Activated naive CD4-positive, alpha-beta T cell (primary cell): ENCODE measurements at places on chromosomes 6 and 20.

DNA sequence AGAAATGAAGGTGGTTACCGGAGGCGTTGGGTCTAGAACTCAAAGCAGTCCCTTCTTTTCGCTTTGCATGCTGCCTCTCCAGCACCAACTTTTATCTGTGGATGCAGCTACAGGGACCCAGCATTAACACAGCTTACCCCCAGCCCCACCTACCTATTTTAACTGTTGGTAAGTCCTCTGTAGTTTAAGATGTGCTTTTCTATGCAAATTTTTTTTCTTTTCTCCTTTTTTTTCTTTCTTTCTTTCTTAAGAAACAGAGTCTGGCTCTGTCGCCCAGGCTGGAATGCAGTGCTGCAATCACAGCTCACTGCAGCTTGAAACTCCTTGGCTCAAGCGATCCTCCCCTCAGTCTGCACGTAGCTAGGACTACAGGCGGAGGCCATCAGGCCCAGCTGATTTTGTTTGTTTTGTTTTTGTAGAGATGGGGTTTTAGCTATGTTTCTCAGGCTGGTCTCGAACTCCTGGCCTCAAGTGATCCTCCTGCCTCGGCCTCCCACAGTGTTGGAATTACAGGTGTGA, 6.5 kb upstream of the USP45 start:
- DNase-seq: no peak

- DNase-seq: no peak
These were observed 120.8 kb downstream of the AGPAT4 start for GRCh38 chr6:161152907-161153662.

DNA sequence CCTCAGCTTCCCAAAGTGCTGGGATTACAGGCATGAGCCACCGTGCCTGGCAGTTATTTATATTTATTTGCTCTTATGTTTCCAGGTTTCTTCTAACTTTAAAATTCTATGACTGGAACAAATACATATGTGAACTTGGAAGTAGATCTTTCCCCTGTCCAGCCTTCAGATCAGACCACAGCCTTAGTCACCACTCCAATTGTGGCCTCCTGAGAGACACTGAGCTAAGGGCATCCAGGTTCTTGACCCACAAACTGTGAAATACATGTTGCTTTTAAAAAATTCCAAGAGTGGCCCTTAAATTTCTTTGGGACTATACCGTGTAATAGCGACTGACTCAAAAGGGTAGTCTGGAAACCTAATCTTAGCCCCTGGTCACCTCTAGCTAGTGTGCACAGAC, 1.5 kb upstream of the ADGRG6 start:
- no peak for DNase-seq

GRCh38 chr6:149642829-149643580, 5.5 kb downstream of the KATNA1 start:
- DNase-seq: no peak

GRCh38 chr20:21156266-21156665, 30.4 kb downstream of the KIZ start:
- DNase-seq: no peak

GRCh38 chr6:42860481-42860880, 18.9 kb upstream of the RPL7L1 start:
- DNase-seq: no peak

GRCh38 chr6:106005013-106005412, 81.1 kb upstream of the PRDM1 start:
- DNase-seq: no peak

DNA sequence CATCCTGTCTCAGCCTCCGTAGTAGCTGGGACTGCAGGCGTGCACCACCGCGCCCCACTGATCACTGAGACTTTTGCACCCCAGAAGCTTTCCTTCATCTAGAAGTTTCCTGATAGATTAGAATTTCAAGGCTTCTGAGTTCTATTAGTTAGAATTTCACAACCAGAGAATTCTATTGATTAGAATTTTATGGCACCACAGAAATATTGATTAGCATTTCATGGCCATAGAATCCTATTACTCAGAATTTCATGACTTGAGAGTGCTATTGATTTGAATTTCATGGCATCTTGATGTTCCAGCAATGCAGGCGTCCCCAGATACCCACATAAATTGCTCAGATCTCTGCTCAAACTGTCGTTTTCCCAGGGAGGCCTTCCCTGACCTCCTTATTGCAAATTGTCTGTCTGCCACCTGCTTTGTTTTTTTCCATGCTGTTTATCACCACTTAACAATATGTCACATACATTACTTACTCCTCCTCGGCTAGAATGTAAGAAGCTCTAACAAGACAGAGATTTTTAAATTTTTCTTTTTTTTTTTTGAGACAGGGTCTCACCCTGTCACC, 16.9 kb upstream of the CBFA2T2 start:
- no peak for DNase-seq
